ENCODE measurements at places on chromosomes 2 and 18.

DNA sequence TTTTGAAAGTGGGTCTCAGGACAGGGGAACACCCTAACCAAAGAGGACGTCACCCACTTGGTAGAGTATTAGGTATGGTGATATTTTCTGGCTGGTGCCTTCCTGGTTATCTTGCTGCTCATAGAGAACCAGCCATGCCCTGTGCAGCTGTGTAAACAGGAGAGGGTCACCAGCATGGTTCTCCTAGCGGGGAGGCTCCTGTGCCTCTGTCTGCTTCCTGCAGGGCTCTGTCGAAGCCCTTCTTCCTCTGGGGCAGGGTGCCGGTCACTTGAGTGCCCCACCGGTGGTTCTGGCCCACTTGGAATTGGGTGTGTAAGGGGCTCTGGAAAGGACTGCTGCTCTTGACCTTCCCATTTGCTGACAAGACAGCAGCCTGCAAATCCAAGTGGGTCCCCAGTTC, 131.6 kb upstream of the MSH6 start:
- no peak for DNase-seq

- DNase-seq, result no peak
Measured at GRCh38 chr2:227205701-227206100, 41.3 kb downstream of the COL4A3 start.

- DNase-seq, result no peak
Measured at GRCh38 chr18:72122103-72122502, 422.0 kb downstream of the CBLN2 start.

GRCh38 chr2:136059036-136059472, 58.9 kb downstream of the CXCR4 start:
- no peak for DNase-seq

GRCh38 chr2:23207871-23208270, 177.1 kb upstream of the KLHL29 start:
- DNase-seq, result no peak

DNA sequence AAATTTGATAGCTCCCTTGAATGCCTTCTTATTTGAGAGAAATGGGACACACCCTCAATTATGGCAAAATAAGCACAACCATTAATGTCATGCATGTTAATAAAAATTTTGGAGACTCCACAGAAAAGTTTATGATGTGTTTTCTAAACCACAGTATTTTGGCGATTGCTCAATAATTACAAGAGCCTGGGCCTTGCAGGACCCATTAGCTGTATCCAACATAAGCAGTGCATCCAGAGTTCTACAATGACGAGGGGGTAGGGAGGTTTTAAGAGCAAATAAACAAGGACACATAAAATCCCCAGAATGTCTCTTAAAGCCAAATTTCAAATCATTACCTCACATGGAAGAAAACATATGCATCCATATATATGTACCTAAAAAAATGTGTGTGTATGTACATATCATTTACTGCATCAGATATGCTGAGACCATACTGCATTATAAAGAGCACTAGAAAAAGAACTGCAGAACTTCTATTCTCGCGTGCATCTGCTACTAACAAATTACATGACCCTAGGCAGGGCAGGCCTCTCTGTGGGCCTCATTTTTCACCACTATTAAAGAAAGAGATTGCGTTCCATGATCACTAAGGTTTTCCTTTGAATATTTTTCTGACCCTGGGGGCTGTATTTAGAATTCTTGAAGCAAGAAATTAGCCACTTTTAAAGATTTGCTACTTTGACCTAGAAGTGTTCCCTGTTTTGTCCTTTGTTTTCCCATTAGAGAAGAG, 38.0 kb downstream of the CMPK2 start:
- DNase-seq, result no peak

- DNase-seq, result no peak
Measured at GRCh38 chr2:220568296-220568695, 940.9 kb downstream of the SLC4A3 start.
